ENCODE measurements at places on chromosomes 3 and 15.

DNA sequence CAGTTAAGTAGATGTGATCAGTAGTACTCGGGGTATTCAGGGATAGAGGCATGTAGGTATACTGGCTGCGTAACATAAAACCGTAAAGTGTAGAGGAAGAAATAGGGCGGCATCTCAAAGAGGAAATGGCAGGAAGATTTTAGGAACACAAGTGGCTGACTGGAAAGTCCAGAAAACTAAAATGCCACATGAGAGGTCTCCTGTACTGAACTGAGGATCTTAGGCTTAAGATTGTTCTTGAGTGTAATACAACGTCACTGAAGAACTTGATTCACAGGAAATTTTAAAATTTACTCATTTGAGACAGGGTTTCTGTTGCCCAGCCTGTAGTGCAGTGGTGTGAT, 2.3 kb upstream of the LMLN start:
- no peak for DNase-seq

DNA sequence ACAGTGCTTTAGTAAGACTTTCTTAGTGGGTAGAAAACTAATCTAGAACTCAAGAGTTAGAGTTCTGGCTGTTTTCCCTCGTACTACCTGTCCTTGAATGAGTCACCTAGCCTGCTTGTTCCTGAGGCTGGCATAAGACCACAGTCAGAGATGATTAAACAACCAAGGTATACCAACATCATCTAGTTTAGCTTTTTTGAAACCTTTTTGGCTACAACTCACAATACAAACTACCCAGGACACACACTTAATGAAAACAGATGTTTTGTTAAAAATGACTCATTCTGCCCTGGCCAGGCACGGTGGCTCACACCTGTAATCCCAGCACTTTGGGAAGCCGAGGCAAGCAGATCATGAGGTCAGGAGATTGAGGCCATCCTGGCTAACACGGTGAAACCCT, 4.6 kb downstream of the MCCC1 start:
- DNase-seq = no peak

DNA sequence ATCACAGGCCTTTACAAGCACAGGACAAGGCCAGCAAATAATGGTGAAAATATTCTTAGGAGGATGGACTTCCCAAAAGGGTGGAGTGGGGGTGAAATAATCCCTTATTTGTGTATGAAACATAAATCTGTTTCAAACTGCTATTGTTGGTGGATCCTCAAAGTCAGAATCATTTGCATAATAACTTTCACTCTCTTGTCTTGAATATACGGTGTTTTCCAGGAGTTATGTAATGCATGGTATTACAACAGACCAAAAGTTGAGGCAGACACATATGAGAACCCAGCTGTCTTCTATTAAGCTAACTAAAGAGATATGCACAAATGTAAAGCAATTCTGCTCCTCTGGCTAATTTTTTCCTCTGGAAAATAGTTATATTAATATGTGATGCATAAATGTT, 57.7 kb downstream of the PRTG start:
- DNase-seq = no peak

- no peak for DNase-seq
Measured at GRCh38 chr3:127038466-127038865, 55.6 kb downstream of the PLXNA1 start.

DNA sequence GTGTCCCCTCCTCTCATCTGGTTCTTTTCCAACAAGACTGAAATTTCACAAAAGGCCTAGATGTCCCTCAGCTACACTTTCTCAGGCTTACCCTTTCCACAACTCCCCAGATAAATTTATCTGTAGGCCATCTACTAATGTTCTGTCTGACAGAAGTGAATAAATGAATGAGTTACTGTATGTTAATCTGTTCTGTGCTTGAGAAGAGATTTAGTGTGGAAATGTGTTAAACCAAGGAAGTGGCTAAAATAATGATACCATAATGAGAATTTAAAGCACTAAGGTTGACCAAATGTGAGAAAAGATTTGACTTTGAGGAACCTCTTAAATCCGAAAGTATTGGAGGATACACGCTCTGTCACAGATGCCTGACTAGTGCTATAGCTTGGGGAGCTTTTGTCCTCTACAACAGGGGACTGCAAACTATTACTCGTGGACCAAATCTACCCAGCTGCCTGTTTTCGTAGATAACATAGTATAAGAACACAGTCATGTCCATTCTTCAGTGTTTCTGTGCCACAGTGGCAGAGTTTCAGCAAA, 74.8 kb upstream of the P2RY1 start:
- DNase-seq = no peak

DNA sequence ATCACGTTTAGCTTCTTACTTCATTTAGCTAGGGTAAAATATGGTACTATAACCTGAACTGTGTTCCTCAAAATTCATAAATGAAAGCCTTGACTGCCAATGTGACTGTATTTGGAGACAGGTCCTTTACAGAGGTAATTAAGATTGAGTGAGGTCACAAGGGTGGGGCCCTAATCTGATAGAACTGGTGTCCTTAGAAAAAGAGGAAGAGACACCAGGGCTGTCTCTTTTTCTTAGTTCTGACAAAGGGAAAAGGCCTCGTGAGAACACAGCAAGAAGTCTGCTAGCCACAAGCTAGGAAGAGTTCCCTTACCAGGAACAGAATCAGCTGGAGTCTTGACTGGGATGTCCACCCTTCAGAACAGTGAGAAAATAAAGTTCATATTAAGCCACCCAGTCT, 162.7 kb downstream of the GMNC start:
- no peak for DNase-seq

DNA sequence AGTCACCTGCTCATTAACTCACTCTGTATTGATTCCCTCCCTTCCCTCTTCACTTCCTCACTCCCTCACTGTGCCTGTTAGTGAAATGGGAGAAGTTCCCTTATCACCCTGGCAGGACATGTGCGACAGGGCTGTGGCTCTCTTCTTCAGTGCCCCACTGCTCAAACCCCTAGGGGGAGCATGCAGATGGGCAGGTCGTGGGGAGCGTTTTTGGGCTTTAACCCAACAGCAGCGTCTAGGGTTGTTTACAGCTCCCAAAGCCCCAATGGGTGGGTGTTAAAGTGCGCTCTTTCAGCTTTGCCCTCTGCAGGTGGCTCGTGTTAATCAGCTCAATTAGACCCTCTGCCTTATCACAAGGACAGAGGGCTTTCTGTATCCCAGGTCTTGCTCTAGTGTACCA, 447.8 kb upstream of the PROK2 start:
- no peak for DNase-seq

- DNase-seq = no peak
Measured at GRCh38 chr3:98329392-98330124, 24.1 kb upstream of the OR5K4 start.

DNA sequence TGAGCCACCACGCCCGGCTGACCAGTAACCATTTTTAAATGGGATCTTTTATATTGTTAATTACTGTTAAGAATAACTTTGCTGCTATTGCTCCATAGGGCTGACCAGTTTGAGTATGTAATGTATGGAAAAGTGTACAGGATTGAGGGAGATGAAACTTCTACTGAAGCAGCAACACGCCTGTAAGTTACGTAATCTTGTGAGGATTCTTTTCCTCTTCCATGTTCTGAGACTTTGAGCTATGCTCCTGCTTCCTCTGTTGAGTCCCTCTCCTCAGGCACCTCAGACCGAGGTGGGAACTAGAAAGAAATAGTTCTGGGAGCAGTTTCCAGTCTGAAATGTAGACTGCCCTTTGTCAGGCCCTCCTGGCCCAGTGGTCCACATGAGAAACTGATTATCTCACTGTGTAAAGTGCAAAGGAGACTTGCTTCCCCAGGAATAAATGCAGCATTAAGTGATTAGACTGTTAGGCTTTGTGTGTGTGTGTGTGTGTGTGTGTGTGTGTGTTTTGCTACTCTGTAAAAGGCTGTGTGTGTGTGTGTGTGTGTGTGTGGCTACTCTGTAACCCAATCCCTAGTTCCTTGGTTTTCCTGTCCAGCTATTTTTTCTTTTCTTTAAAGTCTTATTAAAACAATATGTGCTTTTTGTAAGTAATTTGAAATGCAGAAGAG, 5.2 kb downstream of the POLR2H start:
- no peak for DNase-seq

DNA sequence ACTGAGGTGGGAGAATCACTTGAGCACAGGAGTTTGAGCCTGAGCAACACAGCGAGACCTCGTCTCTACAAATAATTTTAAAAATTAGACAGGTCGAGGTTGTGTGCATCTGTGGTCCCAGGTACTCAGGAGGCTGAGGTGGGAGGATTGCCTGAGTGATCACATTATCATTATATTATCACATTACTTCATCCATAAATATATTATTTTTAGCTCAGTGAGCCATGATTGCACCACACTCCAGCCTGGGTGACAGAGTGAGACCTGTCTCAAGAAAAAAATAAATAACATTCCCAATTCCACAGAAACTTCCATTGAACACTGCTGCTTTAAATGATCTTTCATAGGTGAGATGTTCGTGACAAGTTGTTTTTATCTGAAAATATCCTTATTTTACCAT, 21.8 kb downstream of the GABPB1 start:
- DNase-seq = no peak

- no peak for DNase-seq
Measured at GRCh38 chr15:82048811-82049210, 3.0 kb upstream of the MEX3B start.

DNA sequence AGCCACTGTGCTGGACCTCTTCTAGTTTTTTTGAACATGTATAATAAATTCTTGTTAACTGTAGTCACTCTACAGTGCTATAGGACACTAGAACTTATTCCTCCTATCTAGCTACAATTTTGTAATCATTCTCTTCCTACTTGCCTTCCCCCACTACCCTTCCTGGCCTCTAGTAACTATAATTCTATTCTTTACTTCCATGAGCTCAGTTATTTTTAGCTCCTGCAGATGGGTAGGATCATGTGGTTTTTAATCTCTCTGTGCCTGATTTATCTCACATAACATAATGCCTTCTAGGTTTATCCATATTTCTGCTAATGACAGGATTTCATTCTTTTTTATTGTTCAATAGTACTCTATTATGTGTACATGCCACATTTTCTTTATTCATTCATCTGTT, 113.2 kb upstream of the FGF7 start:
- no peak for DNase-seq

GRCh38 chr15:60682115-60682514, 203.2 kb upstream of the ICE2 start:
- no peak for DNase-seq

DNA sequence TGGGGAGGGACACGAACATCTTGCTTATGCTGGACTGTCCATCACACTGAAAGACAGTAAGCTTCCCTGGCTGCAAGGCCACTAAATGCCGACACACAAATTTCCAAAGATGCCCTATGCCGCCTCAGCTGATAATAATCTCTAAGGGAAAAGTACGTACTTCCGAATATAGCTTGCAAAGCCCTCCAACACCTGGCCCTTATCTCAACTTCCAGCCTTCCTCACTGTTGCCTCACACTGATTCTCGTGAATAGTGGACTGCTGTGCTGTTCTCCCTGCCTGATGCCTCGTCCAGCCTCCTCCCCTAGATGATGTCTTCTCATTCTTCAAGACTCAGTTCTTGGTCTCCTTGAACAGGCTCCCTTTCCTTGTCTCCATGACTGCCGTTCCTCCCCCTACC, 72.3 kb downstream of the CD47 start:
- no peak for DNase-seq

DNA sequence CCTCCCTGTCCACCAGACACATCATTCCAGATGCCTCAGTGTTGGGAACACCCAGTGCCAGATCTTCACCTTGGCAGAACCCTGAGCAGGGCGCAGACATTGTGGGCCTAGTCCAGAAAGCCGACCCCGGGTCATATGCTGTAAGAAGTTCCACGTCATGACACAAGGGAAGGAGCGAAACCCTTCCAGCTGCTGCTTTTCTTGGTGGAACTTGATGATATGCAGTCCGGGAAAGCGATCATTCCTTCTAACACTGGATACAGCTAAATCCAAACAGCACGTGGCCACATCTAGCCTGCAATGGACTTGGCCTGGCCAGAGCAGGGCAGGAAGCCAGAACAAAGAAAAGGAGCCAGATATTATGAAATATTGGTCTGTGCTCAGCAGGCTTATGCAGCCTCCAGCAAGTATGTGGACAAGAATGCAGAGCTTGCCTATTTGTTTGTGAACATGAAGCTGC, 22.0 kb downstream of the GASK1A start:
- no peak for DNase-seq

DNA sequence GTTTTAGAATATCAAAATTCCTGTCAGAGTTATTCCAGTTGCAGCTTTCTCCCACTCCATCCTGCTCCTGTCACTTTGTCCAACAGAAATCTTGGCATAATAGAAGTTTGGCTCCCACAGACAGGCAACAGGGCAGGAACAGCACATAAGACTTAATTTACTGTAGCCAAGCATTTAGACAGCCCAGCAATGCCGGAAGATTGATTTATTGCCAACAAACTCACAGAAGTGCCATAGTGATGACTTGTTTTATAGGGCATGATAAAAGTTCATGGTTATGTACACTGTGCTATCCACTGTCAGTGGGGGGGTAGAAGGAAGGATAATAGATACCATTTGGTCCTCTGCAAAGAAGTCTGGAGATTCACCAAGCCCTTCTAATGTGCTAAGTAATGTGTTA, 98.3 kb upstream of the CBLB start:
- DNase-seq = no peak

- DNase-seq = no peak
Measured at GRCh38 chr3:119388577-119388976, 74.8 kb downstream of the TMEM39A start.

DNA sequence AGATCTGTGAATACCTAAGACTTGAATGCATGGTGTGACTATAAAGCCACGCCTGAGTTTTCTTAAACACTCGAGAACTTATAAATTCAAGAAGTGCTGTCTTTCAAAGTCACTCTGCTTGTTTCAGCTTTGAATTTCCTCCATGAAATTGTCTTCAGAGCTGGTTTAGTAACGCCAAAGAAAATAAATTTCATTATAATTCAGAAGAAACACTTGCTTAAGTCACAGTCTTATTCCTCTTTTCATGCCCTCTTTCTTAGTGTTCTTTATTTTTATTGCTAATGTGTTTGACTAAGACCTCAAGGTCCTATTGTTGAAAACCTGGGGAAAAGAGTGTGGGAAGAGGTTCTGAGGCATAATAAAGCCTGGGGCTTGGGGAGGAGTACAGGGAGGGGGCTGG, 3.3 kb upstream of the RCN2 start:
- DNase-seq = no peak

GRCh38 chr15:47669221-47669620, 48.1 kb upstream of the SEMA6D start:
- DNase-seq = no peak

DNA sequence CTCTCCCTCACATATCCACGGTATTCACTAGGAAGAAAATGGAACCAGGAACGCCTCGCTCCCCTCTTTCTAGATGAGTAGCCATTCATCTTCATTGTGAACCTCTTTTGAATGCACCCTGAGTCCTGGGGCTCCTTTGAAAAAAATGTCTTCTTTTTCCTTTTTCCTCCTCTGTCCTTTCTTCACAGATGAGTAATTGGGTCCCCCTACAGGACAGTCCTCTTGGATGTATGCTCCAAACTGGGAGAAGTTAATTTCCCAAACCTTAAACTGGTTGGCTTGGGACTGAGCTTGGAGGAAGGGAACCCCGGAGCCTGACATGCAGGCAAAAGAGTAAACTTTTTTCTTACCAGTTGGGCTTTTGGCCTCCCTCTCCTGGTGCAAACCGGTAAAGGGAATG, 108.8 kb downstream of the DPH6 start:
- no peak for DNase-seq

GRCh38 chr15:57611938-57612337, 20.2 kb downstream of the MYZAP start:
- DNase-seq = no peak

GRCh38 chr3:128590948-128591347, 59.7 kb downstream of the RPN1 start:
- no peak for DNase-seq

Data from stimulated activated CD4-positive, alpha-beta T cell treated with anti-CD3 and anti-CD28 coated beads, Interleukin-15, amount 100 ng/mL, for 1 hour (primary cell).